Left cardiac atrium (tissue), 4 donors: ENCODE measurements at places on chromosomes 5 and 9. TPM values are rescaled to one million over a fixed set of nuclear protein-coding genes. Genes with fewer than 3 reads are reported as not detected.

DNA sequence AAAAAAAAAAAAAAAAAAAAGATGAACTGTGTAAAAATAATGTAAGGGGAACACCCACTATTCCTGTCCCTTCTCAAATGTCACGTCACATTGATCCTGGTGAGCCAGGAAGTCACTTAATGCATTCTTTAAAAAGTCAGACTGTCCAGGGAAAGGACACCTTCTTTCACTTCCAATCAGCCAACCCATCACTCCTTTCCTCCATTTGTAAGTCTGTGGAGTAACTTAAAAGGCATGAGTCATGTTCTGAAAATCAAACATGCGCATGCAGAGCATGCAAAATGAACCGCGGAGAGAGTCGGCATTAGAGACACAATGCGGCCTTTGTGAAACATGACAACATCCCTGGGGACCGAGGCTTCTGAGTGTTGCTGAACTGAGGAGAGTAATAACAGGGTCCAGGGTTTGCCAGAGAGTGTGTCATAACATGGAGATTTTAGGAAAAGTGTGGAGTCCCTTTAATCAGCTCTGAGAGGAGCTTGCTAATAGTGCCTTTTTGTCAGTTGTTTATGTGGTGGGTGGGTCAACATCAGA lies 77.6 kb upstream of the SEMA6A start:
- DNase-seq: peak; percentile 81

The PPP3R2 gene
- not detected for total RNA-seq

- no peak for DNase-seq
These were observed 349.3 kb downstream of the SEMA5A start for GRCh38 chr5:9196403-9197227.

The SLC36A2 gene
- 0.29 TPM for total RNA-seq

The FOXD4L3 gene
- 0.13 TPM for total RNA-seq

DNA sequence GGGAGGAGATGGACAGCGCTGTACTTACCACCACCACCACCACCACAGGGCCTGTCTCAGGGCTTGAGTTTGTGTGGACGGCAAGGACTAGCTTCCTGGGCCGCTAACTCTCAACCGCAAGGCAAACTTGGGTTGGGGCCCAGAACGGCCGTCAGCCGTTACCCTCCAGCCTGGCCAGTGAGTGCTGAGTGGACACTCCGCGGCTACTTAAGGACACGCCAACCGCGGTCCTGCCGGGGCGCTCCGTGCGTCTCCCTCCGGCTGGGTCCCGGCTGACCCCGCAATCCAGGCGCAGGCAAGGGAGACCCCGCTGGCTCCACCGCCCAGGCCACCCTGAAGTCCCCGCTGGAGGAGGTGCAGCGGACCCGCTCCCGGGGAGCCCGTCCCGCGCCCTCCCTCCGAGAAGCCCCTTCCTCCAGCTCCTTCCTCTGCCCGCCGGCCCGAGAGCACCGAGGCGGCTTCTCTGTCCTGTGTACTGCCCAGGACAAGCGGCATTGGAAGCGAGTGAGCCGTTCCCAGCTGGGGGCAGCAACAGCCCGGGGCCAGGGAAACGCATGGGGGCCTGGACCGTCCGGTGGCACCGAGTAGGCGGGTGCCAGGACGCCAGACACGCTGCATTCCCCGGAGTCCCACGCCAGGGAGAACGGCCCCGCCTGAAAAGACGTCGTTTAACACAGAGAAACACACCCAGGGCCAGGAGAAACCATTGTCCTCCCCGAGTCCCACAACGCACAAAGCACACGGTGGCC lies 46.6 kb downstream of the HABP4 start:
- DNase-seq: no peak

- peak; percentile 31 for DNase-seq
These were observed 6.0 kb downstream of the NRARP start for GRCh38 chr9:137295849-137296669.

The CDC20B gene
- total RNA-seq: not detected

DNA sequence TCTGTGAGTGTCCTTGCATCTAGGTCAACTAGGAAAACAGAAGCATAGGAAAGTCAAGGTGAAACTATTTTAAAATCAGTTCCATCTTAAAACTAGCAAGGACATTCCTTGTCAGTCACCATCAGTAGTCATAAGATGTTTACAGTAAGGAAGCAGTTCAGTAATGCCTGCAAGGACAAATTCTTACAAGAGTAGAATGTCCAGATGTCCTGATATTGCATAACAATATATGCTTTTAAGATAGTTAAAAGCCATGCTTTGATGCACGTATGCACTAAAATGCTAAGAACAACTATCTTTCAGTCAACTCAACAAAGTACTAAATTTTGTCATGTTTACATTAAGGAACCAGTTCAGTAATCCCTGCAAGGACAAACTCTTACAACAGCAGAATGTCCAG lies 11.3 kb upstream of the SVEP1 start:
- no peak for DNase-seq

- no peak for DNase-seq
These were observed 46.0 kb upstream of the FSTL4 start for GRCh38 chr5:133658327-133658726.

GRCh38 chr5:40166802-40167201 lies 512.9 kb upstream of the PTGER4 start:
- DNase-seq: no peak

The ARSI gene
- 0.84 TPM for total RNA-seq

GRCh38 chr5:120538149-120538548 lies 74.0 kb downstream of the PRR16 start:
- DNase-seq: no peak

DNA sequence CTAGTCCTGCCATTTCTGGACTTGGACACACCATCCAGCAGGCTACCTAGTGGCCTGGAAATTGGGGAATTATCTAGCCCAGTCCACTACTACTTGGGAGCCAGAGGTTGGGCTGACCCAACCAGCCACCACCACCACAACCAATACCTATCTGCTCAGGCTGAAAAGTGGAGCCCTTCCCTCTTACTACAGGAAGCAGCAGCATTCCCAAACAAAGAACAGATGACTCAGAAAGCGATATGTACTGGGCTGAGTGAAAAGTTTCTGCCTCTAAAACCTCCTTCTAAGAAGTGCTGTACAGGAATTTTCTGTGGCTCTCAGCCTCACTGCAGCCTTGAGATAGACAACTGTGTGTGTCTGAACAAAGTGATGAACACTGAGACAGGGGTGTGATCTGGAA lies 279.4 kb downstream of the CDH10 start:
- no peak for DNase-seq

The IRX2 gene
- total RNA-seq: 1.0 TPM

DNA sequence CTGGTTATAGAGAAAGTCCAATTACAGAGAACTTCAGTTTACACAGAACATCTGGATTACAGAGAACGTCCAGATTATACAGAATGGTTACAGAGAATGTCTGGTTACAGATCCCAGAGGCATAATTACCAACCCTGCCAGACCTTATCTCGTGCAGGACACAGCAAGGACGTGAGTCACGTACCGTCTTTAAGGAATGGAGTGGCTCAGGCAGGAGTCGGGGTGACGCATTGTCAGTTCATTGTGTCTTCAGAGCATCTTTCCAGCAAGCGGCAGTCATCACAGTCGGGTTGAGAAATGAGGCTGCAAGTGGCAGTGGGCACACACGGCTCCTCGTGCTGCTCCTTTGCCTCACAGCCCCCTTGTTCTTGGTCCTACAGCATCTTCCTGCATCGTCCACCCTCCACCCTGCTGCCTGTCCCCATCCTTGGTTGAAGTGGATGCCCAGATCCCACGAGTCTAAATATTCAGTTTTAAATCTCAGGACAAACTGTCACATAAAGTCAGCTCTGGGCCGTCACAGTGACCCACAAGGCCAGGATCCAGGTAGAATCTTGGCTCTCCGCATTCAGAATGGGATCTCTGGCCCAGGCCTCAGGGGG lies 30.0 kb upstream of the SLC6A19 start:
- peak; percentile 16 for DNase-seq

DNA sequence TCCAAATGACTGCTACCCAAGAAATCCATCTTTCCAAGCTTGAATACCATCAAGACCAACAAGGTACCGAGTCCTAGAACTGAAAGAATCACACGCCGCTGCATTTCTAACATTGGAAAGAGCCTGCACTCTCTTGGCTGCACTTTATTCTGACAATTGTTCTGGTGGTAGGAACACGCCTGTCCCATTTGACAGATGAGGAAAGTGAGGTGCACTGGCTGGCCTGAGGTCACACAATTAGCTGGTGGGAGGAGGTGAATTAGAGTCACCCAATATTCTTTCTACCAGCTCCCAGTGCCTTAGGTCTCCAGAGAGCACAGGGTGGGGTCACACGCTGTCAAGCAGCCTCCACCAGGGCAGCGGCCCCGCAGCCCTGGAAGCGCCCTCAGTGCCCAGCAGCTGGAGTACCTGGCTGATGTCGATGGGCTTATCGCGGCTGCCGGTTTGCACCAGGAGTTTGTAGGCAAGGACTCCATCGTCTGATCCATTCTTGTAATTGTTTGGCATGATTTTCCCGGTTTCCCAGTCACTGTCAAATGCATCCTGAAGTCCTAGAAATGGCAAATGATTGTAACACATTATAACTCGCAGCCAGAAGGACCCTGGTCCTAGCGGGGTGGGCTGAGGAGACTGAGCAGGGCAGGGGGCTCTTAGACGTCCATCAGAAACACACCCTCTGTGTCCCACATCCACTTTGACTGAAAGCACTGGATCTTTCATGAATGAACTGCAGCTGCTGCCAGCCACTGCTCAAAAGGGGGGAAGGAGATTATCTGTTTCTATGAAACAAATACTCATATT lies 55.1 kb downstream of the PTCH1 start:
- DNase-seq: no peak

DNA sequence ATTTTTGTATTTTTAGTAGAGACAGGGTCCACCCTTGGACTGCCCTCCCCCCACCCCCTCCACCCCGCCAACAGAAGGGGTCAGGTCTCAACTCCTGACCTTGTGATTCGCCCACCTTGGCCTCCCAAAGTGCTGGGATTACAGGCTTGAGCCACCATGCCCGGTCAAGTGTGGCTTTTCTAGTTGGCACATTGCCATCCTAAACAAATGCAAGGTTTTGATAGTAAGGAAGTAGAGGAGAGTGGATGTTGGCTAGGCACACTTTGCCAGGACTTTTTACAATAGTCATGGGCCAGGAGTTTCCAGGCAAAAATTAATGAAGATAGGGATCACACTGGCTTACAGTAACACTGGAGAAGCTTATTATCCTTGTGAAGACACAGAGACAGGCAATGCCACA lies 62.4 kb downstream of the GALNT12 start:
- no peak for DNase-seq

- DNase-seq: no peak
These were observed 155.2 kb upstream of the SPRY4 start for GRCh38 chr5:142479854-142480519.

- DNase-seq: no peak
These were observed 29.0 kb upstream of the PAPPA start for GRCh38 chr9:116124472-116125040.

DNA sequence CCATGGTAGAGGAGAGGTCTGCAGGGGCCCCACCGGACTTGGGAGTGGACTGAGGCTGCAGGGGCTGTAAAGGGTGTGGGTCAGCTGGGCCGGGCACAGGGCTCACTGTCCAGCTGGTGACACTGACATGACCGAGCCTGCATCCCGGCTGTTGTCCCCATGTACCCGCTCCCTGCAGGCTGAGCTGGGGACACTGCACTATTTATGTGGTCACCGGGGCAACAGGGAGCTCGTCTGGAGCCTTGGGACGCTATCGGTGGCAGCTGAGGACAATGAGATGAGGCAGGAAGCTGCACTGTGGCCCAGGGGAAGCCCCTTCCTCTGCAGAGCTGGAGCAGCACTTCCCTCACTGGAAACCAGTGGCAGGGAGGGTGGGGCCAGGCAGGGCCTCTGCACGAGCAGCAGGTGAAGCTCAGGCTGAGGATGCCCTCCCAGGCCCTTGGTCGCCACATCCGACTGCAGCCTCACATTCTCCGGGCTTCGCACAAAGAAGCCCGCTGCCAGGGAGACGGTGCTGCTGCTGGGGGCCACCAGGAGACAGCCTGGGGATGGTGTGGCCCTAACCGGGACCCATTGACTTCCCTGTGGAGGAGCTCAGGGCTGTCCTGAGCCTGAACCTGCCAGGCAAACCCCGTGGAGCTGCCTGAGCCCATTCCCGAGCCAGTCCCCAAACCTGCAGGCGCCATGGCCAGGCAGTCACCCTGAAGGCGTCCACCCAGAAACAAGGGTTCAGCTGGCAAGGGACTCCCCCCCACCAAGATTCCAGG lies 26.4 kb downstream of the ZDHHC11B start:
- DNase-seq: peak; percentile 90

- DNase-seq: no peak
These were observed 17.8 kb upstream of the TRAF1 start for GRCh38 chr9:120944434-120944843.

The GPRIN1 gene
- 0.97 TPM for total RNA-seq
